Natural killer cell (primary cell): ENCODE measurements at places on chromosomes 6 and 20.
A peak's percentile ranks its signal among the peaks of the same experiment; 100 is the strongest.

DNA sequence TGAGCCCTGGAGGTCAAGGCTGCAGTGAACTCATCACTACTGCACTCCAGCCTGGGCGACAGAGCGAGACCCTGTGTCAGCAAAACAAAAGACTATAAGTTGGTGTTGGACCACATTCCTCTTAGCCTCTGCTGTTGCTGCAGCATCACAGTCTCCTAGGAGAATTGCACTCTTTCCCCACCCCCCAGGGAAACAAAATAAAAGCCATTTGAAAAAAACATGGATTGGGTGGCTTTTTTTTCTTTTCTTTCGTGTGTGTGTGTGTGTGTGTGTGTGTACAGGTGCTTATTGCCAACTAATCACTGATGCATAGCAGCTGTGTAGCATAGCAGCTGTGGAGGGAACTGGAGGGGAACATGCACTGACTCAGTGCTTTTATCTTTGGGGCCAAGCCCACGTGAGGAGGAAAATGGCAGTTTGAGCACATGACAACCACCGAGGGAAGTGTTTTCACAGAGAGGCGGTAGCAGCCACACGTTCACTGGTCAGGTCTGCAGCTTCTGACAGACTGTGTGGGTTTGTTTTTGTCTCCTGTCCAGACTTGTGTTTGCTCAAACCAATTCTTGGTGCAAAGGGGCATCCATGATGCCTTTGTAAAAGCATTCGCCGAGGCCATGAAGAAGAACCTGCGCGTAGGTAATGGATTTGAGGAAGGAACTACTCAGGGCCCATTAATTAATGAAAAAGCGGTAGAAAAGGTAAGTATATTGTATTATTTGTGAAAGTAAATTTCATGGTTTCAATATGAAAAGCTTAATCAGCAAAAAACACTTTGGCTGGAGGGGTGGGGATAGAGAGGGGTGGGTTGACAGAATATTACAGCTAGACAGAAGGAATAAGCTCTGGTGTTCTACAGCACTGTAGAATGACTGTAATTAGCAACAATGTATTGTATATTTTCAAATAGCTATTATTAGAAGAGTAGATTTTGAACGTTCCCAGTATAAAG lies 27.7 kb downstream of the ALDH5A1 start:
- no peaks in the 10 kb centered on the region for H3K27me3 ChIP-seq
- DNase-seq: no peak
- H3K36me3 ChIP-seq: no peaks in the 10 kb centered on the region

GRCh38 chr20:46056970-46057855 lies 28.2 kb downstream of the SLC12A5 start:
- no peak overlapping the region for H3K27ac ChIP-seq
- peaks cover 13% of the 10 kb centered on the region for H3K36me3 ChIP-seq
- H3K4me3 ChIP-seq: no peak overlapping the region
- DNase-seq: peak; percentile 41
- peaks cover 29% of the 10 kb centered on the region for H3K4me1 ChIP-seq

GRCh38 chr6:139337830-139338229 lies 36.6 kb downstream of the CITED2 start:
- no peak overlapping the region for H3K4me3 ChIP-seq
- H3K36me3 ChIP-seq: no peaks in the 10 kb centered on the region
- no peaks in the 10 kb centered on the region for H3K27me3 ChIP-seq
- DNase-seq: no peak
- peaks cover under 1% of the 10 kb centered on the region for H3K4me1 ChIP-seq

DNA sequence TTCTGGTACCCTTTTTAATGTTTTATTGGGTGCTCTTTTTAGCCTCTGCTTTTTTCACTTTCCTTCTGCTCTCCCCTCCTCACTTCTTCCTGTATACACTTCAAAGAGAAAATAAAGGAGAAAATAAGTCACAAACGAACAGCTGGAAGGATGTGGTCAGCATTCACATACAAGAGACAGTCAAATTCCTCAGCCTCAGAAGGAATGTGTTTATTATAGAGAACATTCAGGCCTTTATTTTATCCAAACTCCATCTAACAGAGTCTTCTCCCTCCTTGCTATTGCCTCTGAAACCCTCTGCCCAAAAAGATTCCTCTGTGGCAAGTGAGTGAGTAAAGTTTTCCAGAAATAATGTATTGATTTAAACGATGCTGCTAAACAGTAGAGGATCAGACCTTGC lies 490.4 kb downstream of the FRK start:
- no peak overlapping the region for H3K4me3 ChIP-seq
- H3K27ac ChIP-seq: no peak overlapping the region
- no peaks in the 10 kb centered on the region for H3K36me3 ChIP-seq
- H3K27me3 ChIP-seq: no peaks in the 10 kb centered on the region

DNA sequence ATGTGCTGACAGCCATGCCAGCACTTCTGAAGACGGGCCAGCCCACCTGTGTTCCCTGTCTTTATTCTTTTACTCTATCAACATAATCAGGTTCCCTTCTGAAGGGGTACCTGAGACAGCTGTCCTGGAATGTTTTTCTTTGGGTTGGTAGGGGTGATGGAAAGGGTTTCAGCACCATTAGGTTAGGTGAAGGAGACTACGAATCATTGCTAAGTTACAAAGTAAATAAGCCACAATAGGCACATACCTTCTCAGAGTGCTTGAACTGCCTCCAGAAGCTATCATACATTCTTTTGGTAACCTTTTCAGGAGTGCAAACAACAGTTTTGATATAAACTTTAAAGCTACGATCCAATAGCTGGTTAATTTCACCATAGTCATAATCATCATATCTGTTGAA lies 106.3 kb downstream of the SESN1 start:
- H3K27ac ChIP-seq: no peak overlapping the region
- peaks cover 83% of the 10 kb centered on the region for H3K36me3 ChIP-seq
- H3K4me3 ChIP-seq: no peak overlapping the region
- H3K27me3 ChIP-seq: no peaks in the 10 kb centered on the region

GRCh38 chr6:15437090-15437635 lies 191.3 kb downstream of the JARID2 start:
- H3K4me1 ChIP-seq: peaks cover 54% of the 10 kb centered on the region
- no peak overlapping the region for H3K27ac ChIP-seq
- H3K27me3 ChIP-seq: no peaks in the 10 kb centered on the region
- no peaks in the 10 kb centered on the region for H3K36me3 ChIP-seq
- no peak for DNase-seq

DNA sequence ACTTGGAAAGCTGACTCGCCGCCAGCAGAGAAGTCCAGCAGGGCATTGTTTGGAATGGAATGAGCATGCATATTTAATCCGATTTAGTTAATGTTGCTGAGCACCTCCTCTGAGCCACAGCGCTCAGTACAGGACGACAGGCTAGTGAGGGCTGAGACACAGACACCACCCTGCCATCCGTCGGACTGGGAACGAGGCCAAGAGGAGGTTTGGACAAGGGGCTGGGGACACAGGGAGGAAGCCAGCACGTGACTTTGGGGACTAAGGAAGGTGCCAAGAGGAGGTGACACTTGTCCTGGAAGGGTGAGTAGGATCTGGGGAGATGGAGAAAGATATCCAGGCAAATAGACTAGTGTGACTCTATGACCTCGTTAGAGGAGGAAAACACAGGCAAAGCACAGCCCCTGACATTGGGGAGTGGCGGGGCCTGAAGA lies 152.5 kb upstream of the ECI2 start:
- H3K4me1 ChIP-seq: no peaks in the 10 kb centered on the region
- H3K27ac ChIP-seq: no peak overlapping the region
- no peaks in the 10 kb centered on the region for H3K27me3 ChIP-seq
- no peak overlapping the region for H3K4me3 ChIP-seq
- DNase-seq: no peak

DNA sequence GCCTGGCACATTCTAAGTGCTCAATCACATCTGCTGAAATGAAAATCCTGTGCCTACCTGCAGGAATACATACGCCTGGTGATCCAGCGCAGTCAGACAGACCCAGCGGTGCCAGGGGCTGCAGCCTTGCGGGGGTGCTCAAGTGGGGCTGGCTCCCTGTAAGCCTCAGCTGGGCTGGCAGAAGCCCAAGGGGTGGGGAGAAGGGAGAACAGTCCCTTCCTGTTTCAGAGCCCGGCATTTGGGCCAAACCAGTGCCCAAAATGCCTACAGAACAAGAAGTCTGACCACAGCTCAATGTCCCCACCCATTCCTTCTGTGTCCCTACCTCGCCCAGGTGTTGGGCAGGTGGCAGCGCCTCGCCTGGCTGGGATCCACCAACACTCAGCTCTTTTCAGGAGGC lies 22.6 kb downstream of the KCNK15 start:
- no peaks in the 10 kb centered on the region for H3K4me1 ChIP-seq
- DNase-seq: no peak
- peaks cover 2% of the 10 kb centered on the region for H3K27me3 ChIP-seq
- no peak overlapping the region for H3K27ac ChIP-seq

DNA sequence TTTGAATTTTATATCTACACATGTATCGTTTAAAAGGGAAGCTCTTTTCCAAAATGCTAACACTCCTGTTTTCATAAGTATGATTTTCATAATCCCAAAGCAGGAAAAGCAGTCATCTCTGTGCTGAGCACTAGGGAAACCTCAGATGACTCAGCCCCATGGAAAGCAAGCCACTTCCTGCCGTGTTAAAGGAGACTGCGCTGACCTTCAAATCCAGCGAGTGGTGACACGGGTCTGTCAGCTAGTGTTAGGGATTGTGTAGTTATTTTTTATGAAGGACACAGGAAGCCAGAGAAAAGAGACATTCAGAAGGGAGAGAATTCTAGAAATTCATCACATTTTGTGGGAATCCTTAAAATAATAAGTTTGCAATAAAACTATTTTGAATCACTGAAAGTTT lies 57.0 kb upstream of the CD93 start:
- H3K36me3 ChIP-seq: no peaks in the 10 kb centered on the region
- H3K4me1 ChIP-seq: peaks cover 19% of the 10 kb centered on the region
- peak; percentile 29 for DNase-seq
- no peaks in the 10 kb centered on the region for H3K27me3 ChIP-seq
- no peak overlapping the region for H3K27ac ChIP-seq

DNA sequence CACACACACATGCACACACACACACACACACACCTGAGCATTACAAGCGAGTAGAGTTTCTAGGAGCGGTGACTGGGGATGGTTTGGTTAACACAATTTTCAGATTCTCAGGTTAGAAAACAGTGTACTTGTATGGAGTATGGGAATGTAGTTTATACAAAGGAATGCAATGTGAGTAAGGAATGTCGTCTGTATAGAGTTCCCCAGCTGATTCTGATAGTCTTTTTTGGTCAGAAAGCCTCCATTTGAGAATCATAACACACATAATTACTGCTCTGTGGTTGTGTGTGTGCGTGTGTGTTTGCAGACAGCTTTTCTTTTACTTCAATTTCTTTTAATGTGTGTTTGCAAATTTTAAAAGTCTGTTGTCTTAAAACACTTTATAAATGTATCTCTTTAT lies 93.2 kb downstream of the MYO6 start:
- H3K4me1 ChIP-seq: no peaks in the 10 kb centered on the region
- H3K27ac ChIP-seq: no peak overlapping the region
- no peak for DNase-seq
- H3K27me3 ChIP-seq: no peaks in the 10 kb centered on the region

- no peaks in the 10 kb centered on the region for H3K4me1 ChIP-seq
- no peaks in the 10 kb centered on the region for H3K27me3 ChIP-seq
- no peaks in the 10 kb centered on the region for H3K36me3 ChIP-seq
- no peak overlapping the region for H3K4me3 ChIP-seq
- DNase-seq: no peak
- no peak overlapping the region for H3K27ac ChIP-seq
Observed at GRCh38 chr6:2563635-2564034, 187.1 kb downstream of the MYLK4 start.

DNA sequence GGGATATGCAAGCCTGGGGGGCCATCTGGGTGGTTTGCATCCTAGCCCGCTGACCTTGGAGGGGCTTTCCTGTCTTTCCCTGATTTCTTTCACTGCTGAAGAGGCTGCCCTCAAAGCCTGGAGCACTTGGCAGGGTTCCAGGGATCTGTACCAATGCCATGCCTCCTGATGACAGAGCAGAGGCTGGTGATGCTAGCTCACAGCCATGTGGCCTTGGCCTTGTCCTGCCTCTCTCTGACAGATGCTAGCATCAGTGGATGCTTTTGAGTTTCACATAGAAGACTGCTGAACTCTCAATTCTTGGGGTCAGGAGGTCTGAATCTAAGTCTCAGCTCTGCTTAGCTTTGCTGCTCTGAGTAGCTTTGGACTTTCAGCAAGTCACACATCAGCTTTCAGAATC lies 21.9 kb upstream of the RREB1 start:
- no peaks in the 10 kb centered on the region for H3K27me3 ChIP-seq
- H3K36me3 ChIP-seq: no peaks in the 10 kb centered on the region
- DNase-seq: no peak
- peaks cover 21% of the 10 kb centered on the region for H3K4me1 ChIP-seq
- peak overlapping the region; percentile 46 for H3K27ac ChIP-seq

DNA sequence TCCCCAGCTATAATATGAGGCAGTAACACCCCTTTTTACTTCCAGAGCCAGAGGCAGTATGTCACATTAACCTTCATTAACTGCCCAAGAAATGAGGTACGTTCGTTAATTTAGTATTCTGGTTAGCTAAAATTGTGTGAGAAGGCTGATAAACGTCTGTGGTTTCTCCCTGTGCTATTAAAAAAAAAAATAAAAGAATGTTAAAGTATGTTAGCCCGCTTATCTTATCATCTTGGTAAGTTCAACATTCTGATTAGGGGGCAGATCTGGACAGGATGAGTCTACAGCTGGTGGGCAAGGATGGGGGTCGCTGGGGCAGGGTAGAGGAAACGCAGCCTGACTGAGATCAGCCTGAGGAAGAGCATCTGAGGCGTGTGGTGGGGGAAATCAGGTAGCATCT lies 154.0 kb downstream of the PRL start:
- H3K4me3 ChIP-seq: no peak overlapping the region
- H3K4me1 ChIP-seq: peaks cover 14% of the 10 kb centered on the region
- H3K36me3 ChIP-seq: no peaks in the 10 kb centered on the region

- H3K36me3 ChIP-seq: no peaks in the 10 kb centered on the region
- H3K4me1 ChIP-seq: no peaks in the 10 kb centered on the region
- DNase-seq: no peak
- H3K27ac ChIP-seq: no peak overlapping the region
Observed at GRCh38 chr6:37426058-37426944, 6.7 kb upstream of the CMTR1 start.

GRCh38 chr6:148620579-148621298 lies 126.1 kb upstream of the UST start:
- H3K4me1 ChIP-seq: peaks cover 6% of the 10 kb centered on the region
- H3K36me3 ChIP-seq: no peaks in the 10 kb centered on the region
- peaks cover 3% of the 10 kb centered on the region for H3K27me3 ChIP-seq
- no peak overlapping the region for H3K27ac ChIP-seq

DNA sequence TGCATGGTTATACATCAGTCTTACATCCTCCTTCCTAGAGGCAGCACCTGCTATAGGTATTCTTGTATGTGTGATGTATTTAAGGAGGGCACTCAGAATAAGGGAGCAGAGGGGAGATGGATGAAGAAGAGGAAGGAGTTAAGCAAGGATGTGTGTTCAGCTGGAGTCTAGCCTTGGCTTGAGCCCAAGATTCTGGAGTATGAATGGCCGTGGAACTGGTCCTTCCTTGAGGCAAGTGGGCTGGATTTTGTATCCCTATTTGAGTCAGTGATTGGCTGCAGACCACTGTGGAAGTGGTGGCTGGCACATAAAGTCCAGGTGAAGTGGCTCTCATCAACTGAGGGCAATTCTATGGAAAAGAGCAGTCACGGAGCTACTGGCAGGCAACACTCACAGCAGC lies 112.0 kb upstream of the RNF24 start:
- no peaks in the 10 kb centered on the region for H3K27me3 ChIP-seq
- H3K4me3 ChIP-seq: no peak overlapping the region
- H3K4me1 ChIP-seq: no peaks in the 10 kb centered on the region
- DNase-seq: no peak
- no peak overlapping the region for H3K27ac ChIP-seq
- H3K36me3 ChIP-seq: no peaks in the 10 kb centered on the region

- H3K4me3 ChIP-seq: no peak overlapping the region
- peak; percentile 35 for DNase-seq
- peaks cover 86% of the 10 kb centered on the region for H3K36me3 ChIP-seq
- H3K27me3 ChIP-seq: no peaks in the 10 kb centered on the region
Observed at GRCh38 chr6:4055420-4056041, 23.4 kb downstream of the FAM217A start.
